Thoracic aorta (tissue), 2 donors: ENCODE measurements at places on chromosomes 4 and X.

DNA sequence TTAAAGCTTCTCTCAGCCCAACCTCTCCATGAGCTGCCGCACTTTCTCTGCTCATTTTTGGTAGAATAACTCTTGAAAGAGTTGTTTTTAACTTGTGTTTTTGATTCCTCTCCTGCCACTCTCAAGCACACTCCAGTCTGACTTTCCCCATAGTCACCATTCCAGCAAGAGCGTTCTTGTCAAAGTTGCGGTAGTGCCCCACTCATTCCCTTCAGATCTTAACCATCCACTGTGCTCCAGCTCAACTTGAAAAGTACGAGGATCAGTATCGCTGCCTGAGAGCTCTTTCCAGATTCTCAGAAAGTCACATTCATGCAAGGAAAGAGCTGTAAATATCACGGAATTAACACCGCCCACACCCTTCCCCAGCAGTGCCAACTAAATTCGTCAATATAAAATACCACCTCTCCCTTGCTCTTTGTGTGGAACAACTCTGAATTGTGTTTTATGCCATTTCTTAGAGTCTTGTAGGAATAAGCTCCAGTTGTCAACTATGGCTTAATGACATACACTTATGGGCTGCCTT, 59.7 kb upstream of the IL15 start:
- no peaks in the 10 kb centered on the region for H3K27me3 ChIP-seq
- no peak for DNase-seq
- no peak overlapping the region for H3K4me3 ChIP-seq
- no peaks in the 10 kb centered on the region for H3K4me1 ChIP-seq
- no peak overlapping the region for H3K27ac ChIP-seq
- H3K36me3 ChIP-seq: no peaks in the 10 kb centered on the region

- no peak overlapping the region for H3K27ac ChIP-seq
- no peaks in the 10 kb centered on the region for H3K4me1 ChIP-seq
- H3K27me3 ChIP-seq: no peaks in the 10 kb centered on the region
- H3K36me3 ChIP-seq: no peaks in the 10 kb centered on the region
Measured at GRCh38 chrX:51825436-51825835, 68.0 kb upstream of the MAGED1 start.

DNA sequence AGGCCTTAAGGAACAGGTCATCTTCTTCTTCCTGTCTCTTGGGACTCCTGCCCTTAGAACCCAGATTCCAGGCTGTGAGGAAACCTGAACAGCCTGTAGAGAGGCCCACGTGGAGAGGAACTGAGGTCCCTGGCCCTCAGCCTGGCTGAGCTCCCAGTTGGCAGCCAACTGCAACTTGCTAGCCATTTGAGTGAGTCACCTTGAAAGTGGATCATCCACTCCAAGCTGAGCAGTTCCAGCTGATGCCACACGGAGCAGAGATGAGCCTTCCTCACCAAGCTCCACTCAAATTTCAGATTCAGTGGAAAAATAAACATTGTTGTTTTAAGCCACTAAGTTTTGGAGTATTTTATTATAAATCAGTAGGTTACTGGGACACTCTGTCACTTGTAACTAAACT, 392.5 kb downstream of the BCOR start:
- H3K4me1 ChIP-seq: no peaks in the 10 kb centered on the region
- H3K27me3 ChIP-seq: no peaks in the 10 kb centered on the region
- DNase-seq: peak; percentile 14
- H3K4me3 ChIP-seq: no peak overlapping the region

DNA sequence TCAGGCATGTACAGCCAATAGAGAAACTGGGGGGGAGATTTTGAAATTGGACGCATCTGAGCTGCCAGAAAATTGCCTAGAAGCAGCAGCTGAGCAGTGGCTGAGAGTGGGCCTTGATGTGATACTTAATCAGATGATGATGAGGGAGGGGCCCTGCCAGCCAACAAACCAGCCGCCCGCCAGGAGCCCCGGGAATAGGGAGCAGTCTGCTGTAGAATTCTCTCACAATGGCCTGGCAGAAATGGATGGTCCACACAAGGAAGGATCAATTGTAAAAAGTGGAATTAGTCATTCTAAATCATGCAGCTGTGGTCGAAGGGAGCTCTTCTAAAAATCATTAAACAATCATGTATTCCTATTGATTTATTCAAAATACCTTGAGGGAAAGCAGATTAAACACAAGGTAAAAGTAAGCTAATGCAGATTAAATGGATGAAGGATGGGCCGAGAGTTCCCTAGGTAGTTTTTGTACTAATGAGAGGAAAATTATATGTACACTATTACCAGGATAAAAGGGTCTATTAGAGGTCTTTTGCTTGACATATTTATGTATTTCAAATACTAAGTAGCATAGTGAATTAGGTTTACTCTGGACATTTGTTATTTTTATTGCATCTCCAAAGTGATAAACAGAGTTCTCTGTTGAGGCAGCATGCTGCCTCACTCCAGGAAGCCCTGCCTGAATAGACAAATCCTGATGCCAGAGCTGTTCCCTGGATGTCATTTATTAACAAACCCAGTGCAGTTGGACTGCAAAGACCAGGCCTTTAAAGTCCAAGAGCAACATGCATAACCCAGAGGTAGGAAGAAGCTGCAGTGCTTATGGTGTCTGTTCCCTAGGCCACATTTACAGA, 91.3 kb downstream of the NKX6-1 start:
- H3K27me3 ChIP-seq: no peaks in the 10 kb centered on the region
- H3K4me3 ChIP-seq: no peak overlapping the region
- no peak overlapping the region for H3K27ac ChIP-seq
- H3K4me1 ChIP-seq: peaks cover 4% of the 10 kb centered on the region
- no peaks in the 10 kb centered on the region for H3K36me3 ChIP-seq
- DNase-seq: no peak

GRCh38 chr4:161721947-161722346, 441.9 kb downstream of the FSTL5 start:
- DNase-seq: no peak
- H3K4me3 ChIP-seq: no peak overlapping the region
- H3K27ac ChIP-seq: no peak overlapping the region
- H3K4me1 ChIP-seq: no peaks in the 10 kb centered on the region
- H3K36me3 ChIP-seq: no peaks in the 10 kb centered on the region
- no peaks in the 10 kb centered on the region for H3K27me3 ChIP-seq

DNA sequence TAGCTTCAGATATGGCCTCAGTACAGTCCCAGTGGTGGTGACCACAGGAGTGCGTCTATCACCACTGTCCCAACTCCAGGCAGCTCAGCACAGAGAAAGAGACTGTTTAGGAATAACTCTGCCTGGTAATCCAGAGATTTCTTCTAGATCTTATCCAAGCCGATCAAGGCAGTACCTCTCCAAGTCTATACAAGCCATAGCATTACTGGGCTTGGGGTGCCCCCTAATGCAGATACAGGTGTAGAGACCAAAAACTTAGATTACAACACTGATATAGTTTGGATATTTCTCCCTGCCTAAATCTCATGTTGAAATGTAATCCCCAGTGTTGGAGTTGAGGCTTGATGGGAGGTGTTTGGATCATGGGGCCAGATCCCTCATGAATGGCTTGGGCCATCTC, 100.9 kb downstream of the PTCHD1 start:
- no peak for DNase-seq
- H3K27ac ChIP-seq: peak overlapping the region; percentile 77
- H3K4me1 ChIP-seq: peaks cover 20% of the 10 kb centered on the region
- H3K27me3 ChIP-seq: no peaks in the 10 kb centered on the region
- no peak overlapping the region for H3K4me3 ChIP-seq
- no peaks in the 10 kb centered on the region for H3K36me3 ChIP-seq

- no peaks in the 10 kb centered on the region for H3K4me1 ChIP-seq
- H3K27ac ChIP-seq: no peak overlapping the region
- no peak overlapping the region for H3K4me3 ChIP-seq
- DNase-seq: no peak
- H3K36me3 ChIP-seq: no peaks in the 10 kb centered on the region
Measured at GRCh38 chr4:148883891-148884290, 441.7 kb upstream of the NR3C2 start.

DNA sequence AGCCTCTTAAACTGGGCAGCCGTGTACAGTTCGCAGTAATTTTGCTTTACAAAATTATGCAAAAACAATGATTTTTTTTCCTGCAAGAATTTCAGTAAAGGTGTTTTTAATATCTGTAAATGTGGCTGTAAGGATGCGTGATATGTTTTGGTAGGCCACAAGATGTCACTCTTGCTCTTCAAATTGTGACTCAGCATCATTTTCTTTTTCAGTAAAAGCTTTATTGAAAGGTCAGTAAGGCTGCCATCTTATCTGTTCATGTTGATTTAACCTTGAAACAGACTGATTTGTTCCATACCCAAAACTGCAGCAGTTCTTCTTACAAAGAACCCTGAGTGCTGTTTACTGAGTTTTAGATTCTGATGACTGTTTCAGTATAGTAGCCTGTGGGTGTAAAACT, 39.9 kb downstream of the TXLNG start:
- no peak overlapping the region for H3K4me3 ChIP-seq
- peaks cover 7% of the 10 kb centered on the region for H3K36me3 ChIP-seq
- H3K4me1 ChIP-seq: no peaks in the 10 kb centered on the region
- H3K27ac ChIP-seq: peak overlapping the region; percentile 70
- DNase-seq: no peak

- no peak for DNase-seq
- H3K4me1 ChIP-seq: no peaks in the 10 kb centered on the region
- no peaks in the 10 kb centered on the region for H3K27me3 ChIP-seq
- H3K36me3 ChIP-seq: no peaks in the 10 kb centered on the region
Measured at GRCh38 chrX:74220277-74220676, 83.7 kb upstream of the ZCCHC13 start.
